SK-N-SH (cell line): ENCODE measurements at places on chromosomes 2 and 18.

GRCh38 chr2:208034503-208035140 lies 9.3 kb upstream of the PLEKHM3 start:
- no peak for DNase-seq

DNA sequence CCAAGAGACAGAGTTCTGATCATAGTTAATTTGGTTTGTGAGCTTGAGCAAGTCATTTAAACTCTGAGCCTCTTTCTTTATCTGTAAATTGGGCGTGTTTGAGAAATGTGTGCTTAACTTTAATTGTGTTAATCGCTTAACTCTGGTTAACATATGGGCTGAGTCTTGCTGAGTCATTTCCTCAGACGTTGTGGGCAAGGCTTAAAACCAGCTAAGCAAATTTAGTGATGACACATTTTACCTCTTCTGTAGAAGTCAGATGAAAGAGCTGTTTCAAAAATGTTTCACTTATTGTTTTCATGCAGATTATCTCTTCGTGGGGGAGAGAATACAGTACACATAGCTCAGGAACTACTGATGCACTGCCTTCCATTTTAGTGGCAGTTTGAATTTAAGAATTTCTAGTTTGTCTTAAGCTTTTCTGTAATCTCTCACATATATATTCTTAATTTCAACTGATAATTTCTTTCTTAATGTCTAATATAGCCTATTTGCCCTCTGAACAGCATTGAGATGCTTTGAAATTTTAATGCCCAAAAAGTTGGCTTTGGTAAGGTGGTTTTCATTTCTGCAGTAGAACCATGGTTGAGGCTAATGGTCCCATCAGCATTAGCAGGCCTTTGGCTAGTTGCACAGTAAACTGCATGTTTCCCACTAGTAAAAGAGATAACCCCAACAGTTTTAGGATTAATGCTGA lies 34.9 kb downstream of the RAB10 start:
- DNase-seq: no peak

DNA sequence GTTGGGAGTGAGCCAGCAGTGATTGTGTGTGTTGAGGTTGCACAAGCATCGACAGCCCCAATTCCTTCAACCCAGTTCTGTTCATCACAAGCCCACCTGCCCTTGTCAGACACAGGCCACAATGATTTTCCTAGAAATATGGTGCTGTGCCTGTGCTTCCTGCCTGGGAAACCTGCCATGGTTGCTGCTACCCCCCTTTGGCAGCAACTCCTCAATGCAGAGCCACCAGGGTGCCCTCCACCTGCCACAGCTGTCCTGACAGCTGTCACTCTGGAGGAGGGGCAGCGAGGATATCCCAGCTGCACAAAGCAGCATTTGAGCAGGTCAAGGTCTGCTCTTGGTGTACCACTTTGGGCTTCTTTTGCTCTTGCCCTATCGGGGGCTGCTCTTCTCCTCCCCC lies 27.1 kb downstream of the SMIM21 start:
- DNase-seq: no peak

GRCh38 chr2:167404627-167405284 lies 516.5 kb downstream of the XIRP2 start:
- no peak for DNase-seq

DNA sequence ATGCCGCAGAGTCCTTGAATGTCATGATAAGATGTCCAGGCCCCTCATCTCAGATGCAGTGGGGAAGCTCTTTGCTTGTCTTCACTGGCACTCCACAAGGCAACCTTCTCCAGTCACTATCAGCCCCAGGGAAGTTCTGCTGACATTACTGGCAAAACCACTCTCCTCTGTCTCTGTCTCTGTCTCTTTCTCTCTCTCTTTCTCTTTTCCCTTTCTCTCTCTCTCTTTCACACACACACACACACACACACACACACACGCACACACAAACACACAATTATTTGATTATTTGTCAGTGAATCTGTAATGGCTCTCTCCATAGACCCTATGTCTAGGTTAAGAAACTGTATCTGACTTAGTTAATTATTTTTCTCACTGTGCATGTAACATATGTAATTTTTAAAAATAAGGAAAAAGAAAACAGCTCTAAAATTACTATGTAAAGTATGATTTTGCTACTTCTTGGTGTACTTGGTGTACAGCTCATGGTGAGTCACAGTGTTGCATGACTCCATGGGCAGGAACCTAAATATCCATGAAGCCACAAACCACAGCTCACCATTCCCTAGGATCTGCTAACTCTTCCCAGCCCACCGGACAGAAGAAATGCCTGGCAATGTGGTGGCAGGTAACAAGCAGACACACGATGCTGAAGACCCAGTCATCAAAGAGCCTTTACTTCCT lies 594.9 kb upstream of the ID2 start:
- DNase-seq: no peak

DNA sequence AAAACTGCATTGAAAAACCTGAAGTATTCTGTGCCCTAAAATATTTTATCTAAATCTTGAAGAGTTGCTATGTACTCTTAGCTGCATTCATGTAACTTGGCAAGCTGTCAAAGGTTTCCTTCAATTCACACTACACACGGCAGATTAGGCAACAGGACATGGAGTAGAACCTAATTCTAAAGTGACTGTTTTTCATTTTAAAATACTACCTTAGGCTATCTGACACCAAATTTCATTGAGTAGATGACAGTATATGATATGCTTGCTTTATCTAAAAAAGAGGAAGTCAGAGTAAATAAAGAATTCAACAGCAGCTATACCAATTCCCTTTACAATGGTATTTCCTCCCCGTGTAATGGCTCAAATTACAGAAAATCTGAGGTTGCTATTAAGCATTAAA lies 45.4 kb downstream of the EXOC6B start:
- no peak for DNase-seq

DNA sequence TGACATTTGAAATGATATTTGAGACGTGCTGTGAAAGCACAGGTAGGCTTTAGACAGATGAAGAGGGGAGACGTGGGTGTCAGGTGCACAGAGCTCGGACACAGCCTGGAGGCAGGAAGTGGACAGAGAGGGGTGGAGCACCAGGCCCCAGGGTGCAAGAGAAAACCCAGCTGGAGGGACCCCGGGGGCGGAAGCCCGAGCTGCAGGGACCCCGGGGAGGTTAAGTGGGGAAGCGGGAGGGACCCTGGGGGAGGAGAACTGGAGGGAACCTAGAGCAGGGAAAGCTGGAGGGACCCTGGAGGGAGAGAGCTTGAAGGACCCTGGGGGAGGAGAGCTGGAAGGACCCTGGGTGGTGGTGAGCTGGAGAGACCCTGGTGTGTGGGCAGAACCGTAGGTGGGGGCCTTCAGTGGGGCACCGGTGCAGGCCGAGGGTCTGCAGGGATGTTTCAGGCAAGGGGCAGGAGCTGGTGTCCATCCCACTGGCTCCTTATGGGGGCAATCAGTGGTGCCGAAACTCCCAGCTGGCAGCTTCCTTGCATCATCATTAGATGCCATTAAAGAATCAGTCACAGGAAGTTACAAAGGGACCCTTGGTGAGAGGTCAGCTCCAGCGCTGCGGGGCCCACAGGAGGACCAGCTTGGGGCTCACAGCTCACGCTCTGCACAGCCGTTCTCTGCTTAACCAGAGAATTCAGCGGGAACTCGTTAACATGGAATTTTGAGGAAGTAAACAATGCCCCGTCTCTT lies 246.6 kb downstream of the EIPR1 start:
- DNase-seq: no peak

GRCh38 chr2:228801451-228801850 lies 469.6 kb downstream of the PID1 start:
- no peak for DNase-seq

DNA sequence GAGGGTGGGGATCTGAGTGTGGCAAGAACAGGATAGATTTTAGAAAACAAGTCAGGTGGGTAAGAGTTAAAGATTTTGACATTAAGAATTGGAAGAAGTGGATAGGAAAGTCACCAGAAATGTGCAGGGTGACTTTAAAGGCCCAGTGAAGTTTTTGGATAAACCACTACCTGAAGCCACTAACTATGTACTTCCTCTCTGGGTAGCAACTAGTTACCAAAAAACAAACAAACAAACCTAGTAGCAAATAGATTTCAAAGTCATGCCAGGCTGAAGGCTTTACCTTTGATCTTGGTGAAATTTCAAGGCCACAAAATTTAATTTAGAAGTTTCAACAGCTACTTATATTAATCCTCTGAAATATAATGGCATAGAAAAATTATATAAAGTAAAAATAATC lies 42.5 kb downstream of the PSMA8 start:
- no peak for DNase-seq

DNA sequence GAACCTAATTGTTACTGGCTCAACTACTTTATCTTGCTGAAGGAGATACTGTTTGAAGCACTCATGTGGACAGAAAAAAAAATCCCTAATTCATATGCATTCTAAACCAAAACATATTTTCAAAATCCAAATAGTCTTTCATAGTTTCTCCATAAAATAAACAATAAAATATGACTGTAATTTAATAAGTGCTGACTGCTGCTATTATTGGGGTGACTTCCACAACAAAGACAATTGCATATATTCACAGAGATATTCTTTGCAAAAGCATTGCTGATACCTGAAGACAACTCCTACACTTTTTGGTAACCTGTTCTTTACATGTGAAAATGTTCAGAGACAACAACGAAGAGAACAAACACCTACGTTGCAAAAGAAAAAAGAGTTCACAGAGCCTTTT lies 73.1 kb upstream of the RPE start:
- DNase-seq: no peak

DNA sequence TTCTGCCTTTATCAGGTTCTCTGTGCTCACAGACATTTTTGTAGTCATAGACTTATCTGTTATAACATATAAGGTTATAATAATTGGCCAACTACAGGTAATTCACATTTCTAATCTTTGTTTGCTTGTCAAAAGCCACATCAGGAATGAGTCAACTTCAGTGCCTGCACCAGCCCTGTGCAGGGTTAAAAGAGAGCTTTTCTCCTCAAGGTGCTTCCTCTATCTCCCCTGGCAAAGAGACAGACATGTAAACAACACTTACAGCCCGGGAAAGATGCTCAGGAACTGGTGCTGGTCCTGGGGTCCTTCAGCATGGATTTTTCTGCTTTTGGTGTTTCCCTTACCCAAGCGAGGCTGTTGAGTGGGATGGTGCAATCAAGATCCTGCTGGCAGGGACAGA lies 7.7 kb upstream of the EHD3 start:
- DNase-seq: no peak

DNA sequence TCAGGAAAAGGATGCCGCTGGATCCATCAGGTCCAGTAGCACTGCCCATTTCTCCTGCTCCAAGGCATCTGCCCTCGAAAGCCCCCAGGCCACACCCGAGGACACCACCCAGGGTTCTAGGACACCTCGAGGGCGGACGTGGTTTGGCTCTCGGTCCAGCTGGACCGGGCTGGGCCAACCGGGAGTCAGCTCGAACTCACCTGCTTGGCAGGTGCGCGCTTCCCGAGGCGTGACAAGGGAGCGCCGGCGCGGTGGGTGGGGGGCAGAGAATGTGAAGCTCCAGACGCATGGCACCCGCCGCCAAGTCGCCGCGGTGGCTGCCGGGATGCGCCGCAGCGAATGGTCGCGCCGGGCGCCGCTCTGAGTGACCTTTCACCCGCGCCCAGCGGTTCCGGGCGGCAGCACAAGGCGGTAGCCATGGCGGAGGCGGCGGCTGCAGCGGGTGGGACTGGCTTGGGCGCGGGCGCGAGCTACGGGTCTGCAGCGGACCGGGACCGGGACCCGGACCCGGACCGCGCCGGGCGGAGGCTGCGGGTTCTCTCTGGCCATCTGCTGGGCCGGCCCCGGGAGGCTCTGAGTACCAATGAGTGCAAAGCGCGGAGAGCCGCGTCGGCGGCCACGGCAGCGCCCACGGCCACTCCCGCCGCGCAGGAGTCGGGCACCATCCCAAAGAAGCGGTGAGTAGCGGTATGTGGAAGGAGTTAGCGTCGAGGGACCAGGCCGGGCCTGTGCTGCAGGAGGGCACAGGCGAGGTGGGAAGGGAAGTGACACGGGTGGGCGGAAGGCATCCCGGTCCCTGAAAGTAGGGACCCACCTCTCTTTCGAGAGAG lies at the start of gene AGPS:
AGPS (plus strand) TSS at position 401 of the 830 bp plus-strand sequence; CDS start at position 418, 17 bp downstream.
- peak; percentile 92 for DNase-seq

- peak; percentile 40 for DNase-seq
These were observed 650 bp downstream of the ORMDL1 start for GRCh38 chr2:189783451-189783926.

- no peak for DNase-seq
These were observed 15.2 kb upstream of the AGFG1 start for GRCh38 chr2:227456772-227457171.

GRCh38 chr2:41728788-41729338 lies 319.0 kb upstream of the PKDCC start:
- no peak for DNase-seq
